Esophagus squamous epithelium (tissue), 5 donors: ENCODE measurements at places on chromosomes 12 and 14.
A peak's percentile ranks its signal among the peaks of the same experiment; 100 is the strongest.

DNA sequence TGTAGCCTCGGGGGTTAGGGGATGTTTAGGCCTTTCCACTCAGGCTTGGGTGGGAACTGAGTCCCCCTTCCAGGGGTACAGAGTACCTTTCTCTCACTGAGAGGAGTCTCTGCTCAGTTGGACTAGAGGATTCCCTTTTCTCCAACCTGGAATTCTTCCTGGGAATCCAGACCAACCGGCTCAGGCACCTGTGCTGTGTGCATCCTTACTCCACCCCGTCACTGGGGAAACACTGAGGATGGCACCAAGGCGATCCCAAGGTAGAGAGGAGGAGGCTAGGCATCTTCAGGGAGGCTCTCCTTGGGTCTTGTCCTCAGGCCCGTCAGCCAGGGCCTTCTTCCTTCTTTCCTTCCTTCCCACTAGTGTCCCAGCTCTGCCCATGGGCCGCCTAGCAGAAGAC is 871 bp upstream of the TGM1 start:
- no peaks in the 10 kb centered on the region for H3K27me3 ChIP-seq
- H3K4me3 ChIP-seq, result peak overlapping the region; percentile 51
- H3K4me1 ChIP-seq, result peaks cover 13% of the 10 kb centered on the region
- peaks cover 23% of the 10 kb centered on the region for H3K36me3 ChIP-seq
- H3K27ac ChIP-seq, result peak overlapping the region; percentile 87
- DNase-seq, result no peak

DNA sequence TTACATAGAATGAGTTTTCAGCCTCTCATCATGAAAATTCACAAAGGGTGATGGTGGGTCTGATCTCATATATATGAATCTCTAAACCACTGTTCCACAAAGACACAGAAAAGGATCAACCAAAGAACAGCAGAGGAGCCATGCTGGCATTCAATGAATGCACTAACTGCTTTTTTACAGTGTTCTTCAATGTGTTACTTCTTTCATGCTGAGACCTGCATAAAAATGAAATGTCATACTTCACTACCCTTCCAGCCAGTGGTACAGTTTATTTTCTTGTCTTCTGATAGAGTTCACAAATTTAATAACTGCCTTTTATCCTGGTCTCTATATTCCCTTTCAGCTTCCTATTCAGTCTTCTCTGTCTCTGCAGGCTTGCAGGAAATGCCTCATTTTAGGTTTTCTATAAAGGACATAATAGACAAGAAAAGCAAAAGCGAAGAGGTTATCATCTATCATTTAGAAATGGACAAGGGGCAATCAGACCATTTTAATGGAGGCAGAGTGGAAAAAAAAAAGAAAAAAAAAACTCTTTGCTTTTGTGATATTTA is 836.7 kb upstream of the FOXG1 start:
- no peaks in the 10 kb centered on the region for H3K27me3 ChIP-seq
- no peak for DNase-seq
- H3K4me3 ChIP-seq, result no peak overlapping the region
- no peaks in the 10 kb centered on the region for H3K4me1 ChIP-seq
- no peaks in the 10 kb centered on the region for H3K36me3 ChIP-seq

DNA sequence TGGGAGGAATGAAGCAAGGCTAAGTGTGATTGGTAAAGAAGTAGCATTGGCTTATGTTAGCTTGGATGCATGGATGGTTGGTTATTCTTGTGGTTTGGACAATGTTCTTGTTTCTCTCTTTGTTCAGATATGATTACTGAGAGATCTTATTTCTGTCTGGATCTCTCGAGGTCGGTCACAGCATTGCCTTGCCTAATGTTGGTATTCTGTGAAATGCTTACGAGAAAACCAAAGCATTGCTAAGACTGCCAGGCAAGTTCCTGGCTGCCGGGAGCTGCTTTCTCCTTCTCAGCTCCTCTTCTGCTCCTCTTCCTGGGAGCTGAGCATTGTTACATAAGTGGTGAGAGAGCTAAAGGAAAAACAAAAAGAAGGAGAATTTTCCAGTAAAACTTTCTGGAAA is 7.4 kb upstream of the RND1 start:
- no peaks in the 10 kb centered on the region for H3K4me1 ChIP-seq
- H3K36me3 ChIP-seq, result no peaks in the 10 kb centered on the region
- H3K27me3 ChIP-seq, result no peaks in the 10 kb centered on the region
- H3K27ac ChIP-seq, result no peak overlapping the region
- no peak for DNase-seq
- no peak overlapping the region for H3K4me3 ChIP-seq

GRCh38 chr14:79091381-79091963 is 921.3 kb downstream of the NRXN3 start:
- no peak overlapping the region for H3K4me3 ChIP-seq
- DNase-seq, result no peak
- no peak overlapping the region for H3K27ac ChIP-seq
- H3K36me3 ChIP-seq, result no peaks in the 10 kb centered on the region
- no peaks in the 10 kb centered on the region for H3K27me3 ChIP-seq
- no peaks in the 10 kb centered on the region for H3K4me1 ChIP-seq

DNA sequence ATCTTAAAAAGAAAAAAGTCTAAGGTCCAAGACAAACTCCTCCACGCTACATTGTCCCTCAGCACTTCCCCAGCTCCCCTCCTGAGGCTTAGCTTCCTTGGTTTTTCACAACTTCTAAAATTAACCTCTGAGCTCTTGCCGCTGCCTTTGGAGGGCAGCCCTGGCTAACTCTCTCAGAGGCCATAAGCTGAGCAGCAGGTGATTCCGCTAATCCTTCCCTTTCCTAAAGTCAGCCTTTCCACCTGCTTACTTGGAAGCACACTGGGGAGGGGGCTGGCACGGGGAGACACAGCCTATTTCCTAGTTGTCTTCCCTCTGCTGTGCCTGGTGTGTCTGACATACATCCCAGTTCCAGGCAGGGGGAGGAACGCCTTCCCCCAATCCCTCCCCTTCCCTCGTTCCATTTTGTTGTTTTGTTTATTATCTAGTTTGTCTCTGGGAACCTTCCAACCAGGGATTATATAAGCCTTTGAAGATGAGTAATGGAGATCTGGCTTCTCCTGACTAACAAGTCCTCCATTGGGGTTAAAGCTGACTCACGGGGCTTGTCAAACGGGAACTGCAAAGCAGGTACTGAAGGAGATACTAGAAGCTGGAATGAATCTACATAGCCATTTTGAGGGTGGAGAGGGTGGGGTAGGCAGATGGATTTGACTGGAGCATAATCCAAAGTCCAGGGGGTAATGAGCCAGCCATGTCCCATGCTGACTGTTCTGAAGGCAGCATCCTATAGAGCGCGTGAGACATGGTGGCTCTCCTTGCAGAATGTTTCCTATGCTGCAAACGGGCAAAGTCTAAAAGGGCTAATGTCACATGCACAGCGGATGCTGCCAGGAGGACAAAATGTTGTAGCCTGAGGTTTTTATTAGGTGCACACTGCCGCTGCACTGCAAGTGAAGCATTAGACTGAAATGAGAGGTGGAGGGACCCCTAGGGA is 230.8 kb downstream of the FOXN3 start:
- no peaks in the 10 kb centered on the region for H3K27me3 ChIP-seq
- H3K4me1 ChIP-seq, result peaks cover 21% of the 10 kb centered on the region
- H3K4me3 ChIP-seq, result no peak overlapping the region
- no peaks in the 10 kb centered on the region for H3K36me3 ChIP-seq
- DNase-seq, result no peak

DNA sequence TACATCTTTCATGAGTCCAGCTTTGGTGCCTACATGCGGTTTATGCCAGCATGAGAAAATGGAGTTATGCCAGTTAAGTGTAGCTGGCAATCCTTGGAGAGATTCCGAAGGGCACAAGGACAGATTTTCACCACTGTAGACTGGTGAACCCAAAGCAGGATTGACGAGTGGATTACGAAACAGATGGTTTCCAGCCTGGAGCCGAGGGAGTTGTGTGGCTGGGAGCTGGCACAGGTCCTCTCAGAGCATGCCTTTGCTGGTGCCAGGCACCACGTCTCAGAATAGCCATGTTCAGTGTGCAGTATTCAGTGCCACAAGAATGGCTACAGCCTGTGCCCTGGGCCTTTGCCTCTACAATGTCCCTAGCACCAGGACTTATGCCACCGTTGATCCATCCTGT is 13.2 kb downstream of the KCNH3 start:
- no peaks in the 10 kb centered on the region for H3K36me3 ChIP-seq
- H3K27ac ChIP-seq, result no peak overlapping the region

DNA sequence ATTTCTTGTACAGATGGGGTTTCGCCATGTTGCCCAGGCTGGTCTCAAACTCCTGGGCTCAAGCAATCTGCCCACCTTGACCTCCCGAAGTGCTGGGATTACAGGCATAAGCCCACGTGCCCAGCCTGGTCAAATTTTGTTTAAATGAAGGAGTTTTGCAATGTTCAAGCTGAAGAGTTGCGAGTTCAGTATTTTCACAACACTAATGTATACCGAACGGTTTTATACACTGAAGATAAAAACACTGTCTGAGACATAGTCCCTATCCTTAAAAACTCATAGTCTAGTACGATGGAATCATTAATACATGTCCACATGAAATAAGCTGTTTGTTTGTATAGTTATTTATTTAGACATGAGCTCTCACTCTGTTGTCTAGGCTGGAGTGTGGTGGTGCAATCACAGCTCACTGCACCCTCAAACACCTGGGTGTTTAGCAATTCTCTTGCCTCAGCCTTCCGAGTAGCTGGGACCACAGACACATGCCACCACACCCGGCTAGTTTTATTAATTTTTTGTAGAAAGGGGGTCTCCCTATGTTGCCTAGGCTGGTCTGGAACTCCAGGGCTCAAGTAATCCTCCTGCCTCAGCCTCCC is 15.4 kb downstream of the TRAPPC6B start:
- no peak overlapping the region for H3K4me3 ChIP-seq
- H3K36me3 ChIP-seq, result peaks cover 93% of the 10 kb centered on the region
- H3K4me1 ChIP-seq, result no peaks in the 10 kb centered on the region
- H3K27ac ChIP-seq, result no peak overlapping the region
- no peak for DNase-seq
- H3K27me3 ChIP-seq, result no peaks in the 10 kb centered on the region

GRCh38 chr12:90122681-90123080 is 414.0 kb upstream of the ATP2B1 start:
- H3K27ac ChIP-seq, result no peak overlapping the region
- H3K4me3 ChIP-seq, result no peak overlapping the region
- no peaks in the 10 kb centered on the region for H3K4me1 ChIP-seq
- DNase-seq, result no peak

- no peaks in the 10 kb centered on the region for H3K36me3 ChIP-seq
- no peak overlapping the region for H3K4me3 ChIP-seq
- no peaks in the 10 kb centered on the region for H3K27me3 ChIP-seq
- H3K4me1 ChIP-seq, result peaks cover 3% of the 10 kb centered on the region
- H3K27ac ChIP-seq, result peak overlapping the region; percentile 69
These were observed 110.3 kb downstream of the SLC38A1 start for GRCh38 chr12:46158501-46158900.

GRCh38 chr12:76311796-76312195 is 36.4 kb downstream of the BBS10 start:
- no peak overlapping the region for H3K4me3 ChIP-seq
- H3K27ac ChIP-seq, result no peak overlapping the region
- DNase-seq, result no peak

GRCh38 chr12:120936197-120936596 is 32.0 kb upstream of the SPPL3 start:
- no peaks in the 10 kb centered on the region for H3K27me3 ChIP-seq
- H3K36me3 ChIP-seq, result no peaks in the 10 kb centered on the region
- no peaks in the 10 kb centered on the region for H3K4me1 ChIP-seq
- H3K27ac ChIP-seq, result no peak overlapping the region
- no peak overlapping the region for H3K4me3 ChIP-seq

- H3K4me3 ChIP-seq, result no peak overlapping the region
- no peaks in the 10 kb centered on the region for H3K36me3 ChIP-seq
- no peak overlapping the region for H3K27ac ChIP-seq
- H3K4me1 ChIP-seq, result no peaks in the 10 kb centered on the region
These were observed 257.8 kb upstream of the CCDC196 start for GRCh38 chr14:66228267-66228970.

DNA sequence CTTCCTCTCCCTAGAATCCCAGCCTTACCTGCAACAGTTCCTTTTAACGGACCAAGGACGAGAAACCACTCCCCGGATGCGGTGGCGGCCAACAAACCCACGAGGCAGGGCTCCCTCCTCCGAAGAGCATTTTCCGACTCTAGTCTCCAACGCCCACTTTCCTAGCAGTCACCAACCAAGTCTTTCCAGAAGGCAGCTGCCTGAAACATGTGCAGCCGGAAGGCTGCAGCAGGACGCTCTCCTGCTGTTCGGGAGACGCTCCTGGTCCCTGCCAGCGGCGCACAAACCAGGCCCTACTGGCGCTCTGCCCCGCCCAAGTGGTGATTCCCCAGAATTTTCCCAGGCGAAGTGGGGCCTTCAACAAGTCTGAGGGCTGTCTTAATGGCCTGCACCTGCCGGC is 21.1 kb upstream of the ADAM20 start:
- no peaks in the 10 kb centered on the region for H3K4me1 ChIP-seq
- no peaks in the 10 kb centered on the region for H3K27me3 ChIP-seq
- no peak for DNase-seq
- H3K27ac ChIP-seq, result no peak overlapping the region
- no peak overlapping the region for H3K4me3 ChIP-seq

DNA sequence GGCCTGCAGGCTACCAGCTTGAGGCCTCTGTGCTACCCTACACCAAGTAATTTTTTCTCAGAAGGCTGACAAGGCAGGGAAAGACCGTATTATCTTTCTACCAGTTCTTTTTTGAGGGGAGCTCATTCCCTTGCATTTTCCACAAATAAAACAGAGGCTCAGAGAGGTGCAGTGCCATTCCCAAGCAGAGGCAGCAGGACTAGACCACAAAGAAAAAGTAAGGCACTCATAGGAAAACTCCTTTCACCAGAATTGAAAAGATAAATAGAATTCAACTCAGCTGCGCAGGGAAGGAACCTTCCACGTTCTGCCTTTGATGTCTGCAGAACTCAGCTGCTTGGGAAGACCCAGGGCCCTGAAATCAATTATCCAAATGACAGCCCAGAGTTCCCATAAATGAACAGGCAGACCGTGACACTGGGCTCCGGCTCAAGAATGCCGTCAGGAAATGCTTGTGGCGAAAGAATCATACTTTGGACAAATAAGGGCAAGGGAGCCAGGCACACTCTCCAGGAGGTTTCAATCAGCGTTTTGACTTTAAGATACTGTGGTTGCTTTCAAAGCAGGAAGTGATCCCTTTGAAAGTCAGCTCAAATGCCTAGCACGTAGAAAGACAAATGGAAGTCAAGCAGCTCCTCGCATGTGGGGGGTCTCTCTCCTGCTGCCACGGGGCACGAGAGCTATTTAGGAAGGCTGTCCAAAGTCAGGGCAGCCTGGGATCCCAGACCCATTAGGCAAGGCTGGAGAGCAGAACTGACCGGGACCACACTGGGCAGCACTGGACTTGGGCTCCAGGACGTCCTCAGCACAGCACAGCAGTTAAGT is 14.0 kb downstream of the KCTD10 start:
- peaks cover 58% of the 10 kb centered on the region for H3K36me3 ChIP-seq
- H3K4me3 ChIP-seq, result peak overlapping the region; percentile 48
- DNase-seq, result no peak
- peak overlapping the region; percentile 90 for H3K27ac ChIP-seq
- peaks cover 45% of the 10 kb centered on the region for H3K4me1 ChIP-seq

DNA sequence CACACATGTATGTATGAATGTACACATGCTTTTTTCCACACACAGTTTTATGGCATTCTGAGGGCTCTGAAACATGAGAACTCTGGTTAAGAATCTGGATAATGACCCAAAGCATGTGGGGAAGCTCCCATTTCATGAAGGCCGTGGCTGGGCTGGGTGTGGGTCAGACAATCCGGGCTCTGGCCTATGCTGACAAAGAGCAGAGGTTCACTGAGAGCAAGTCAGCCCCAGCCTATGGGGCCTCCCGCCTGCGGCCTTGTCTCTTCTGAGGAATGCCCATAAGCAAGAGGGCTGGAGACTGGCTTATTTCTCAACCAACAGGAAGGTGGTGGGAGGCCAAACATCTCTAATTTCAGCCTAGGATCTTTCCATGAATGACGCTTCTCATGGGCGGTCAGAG is 8.5 kb downstream of the MYH6 start:
- H3K36me3 ChIP-seq, result no peaks in the 10 kb centered on the region
- no peak overlapping the region for H3K4me3 ChIP-seq
- H3K27ac ChIP-seq, result no peak overlapping the region
